ENCODE measurements at places on chromosomes 13 and 19.

- DNase-seq, result no peak
These were observed 5.6 kb downstream of the GPR108 start for GRCh38 chr19:6731822-6732221.

GRCh38 chr13:45441633-45442032 lies 23.1 kb upstream of the COG3 start:
- peak; percentile 41 for DNase-seq

DNA sequence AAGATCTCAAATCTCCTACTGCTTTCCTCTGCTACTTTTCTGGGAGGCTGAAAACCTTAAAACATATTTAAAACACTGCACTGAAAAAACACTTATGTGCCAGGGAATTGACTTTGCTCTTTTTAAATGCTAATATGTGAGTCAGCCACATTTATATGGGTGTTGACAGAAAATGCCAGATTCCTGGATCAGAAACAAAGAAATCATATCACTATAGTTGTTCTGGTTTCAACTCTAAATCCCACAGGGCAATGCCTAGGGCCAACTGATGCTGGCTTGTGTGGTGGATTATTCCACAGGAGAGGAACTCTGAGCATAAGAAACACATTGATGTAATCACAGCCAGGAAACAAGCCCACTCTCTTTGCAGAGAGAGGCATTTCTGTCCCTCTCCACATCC lies 1439.0 kb upstream of the SPRY2 start:
- no peak for DNase-seq

DNA sequence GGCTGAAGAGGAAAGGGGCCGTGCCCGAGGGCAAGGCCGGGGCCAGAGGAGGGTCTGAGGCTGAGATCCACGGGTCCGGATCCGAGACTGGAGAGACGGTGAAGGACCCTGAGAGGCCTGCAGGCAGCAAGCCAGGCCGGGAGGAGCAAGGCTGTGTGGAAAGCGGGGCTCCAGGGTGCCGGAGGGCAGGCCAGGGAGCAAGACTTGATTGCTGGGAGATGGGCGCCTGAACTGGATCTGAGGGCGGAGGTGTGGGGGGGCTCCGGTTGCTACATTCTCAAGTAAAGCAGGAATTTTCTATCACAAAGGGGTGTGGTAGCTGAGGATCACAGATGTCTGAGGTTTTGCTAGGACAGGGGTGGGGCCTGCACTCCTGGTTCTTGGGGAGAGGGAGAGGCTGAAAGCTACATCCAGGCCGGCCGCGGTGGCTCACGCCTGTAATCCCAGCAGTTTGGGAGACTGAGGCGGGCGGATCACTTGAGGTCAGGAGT lies 3.8 kb downstream of the MAMSTR start:
- no peak for DNase-seq

DNA sequence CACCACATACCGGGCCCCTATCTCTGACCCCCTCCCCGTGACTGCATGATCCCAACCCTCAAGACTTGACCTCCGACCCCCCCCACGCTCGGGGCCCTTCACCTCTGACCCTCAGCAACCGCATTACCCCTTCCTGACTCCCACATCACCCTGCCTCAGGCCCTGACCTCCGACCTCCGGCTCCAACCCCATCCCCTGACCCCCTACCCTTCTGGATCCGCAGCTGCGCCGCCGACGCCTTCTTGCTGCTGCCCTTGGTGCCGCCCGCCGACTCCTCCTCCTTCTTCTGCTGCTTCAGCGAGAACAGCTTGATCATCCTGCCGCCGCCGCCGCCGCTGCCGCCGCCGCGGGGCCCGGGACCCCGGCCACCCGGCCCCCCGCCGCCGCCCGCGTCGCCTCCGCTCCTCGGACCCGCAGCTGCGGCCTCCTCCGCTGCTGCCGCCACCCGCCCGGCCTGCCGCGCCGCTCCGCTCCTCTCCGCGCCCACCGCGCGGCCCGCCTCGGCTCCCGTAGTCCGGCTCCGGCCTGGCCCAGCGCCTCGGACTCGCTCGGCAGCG lies at the start of gene UBE2M:
Gene UBE2M, minus strand, starts transcription at position 546 of the 557 bp plus-strand sequence. Its CDS starts 230 bp downstream, at position 316.
- DNase-seq, result no peak

- DNase-seq, result no peak
These were observed 176.9 kb downstream of the KDM4B start for GRCh38 chr19:5145521-5146511.

DNA sequence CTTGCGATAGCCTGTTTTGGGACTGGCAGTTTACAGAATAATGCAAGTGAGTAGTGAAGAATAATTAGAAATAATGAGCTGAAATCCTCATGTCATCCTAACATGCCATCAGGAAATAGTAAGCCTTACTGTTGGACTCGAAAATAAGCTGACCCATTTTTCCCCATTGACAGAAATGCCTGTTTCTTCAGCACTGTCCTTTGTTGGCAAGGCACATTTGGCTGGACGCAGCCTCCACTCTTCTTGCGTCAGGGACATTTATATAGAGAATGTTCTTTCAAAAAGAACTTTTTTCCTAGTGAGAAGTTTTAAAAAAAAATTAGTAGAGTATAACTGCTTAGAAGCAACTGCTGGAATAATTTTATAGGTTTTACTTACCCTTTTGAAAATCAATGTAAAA lies 47.1 kb downstream of the ARHGAP35 start:
- no peak for DNase-seq

Measured in RPMI8226 (cell line).